ENCODE measurements at places on chromosomes 1 and 21.

DNA sequence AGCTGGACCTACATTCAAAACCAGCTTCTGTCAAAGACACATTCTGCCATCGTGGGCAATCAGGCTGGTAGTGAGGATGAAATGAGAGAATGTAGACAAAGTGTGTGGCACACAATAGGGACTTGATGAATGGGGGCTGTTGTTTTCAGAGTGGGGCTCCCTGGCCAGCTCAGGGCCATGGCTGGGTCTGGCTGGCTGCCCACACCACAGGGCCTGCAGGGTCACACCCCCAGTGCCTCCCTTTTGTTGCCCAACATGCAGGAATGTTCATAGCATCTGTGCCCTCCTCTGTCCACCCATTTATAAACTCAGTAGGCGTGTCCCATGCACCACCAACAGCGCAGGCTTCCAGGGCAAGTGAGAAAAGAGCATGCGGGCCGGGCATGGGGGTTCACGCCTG lies 20.8 kb upstream of the ECE1 start:
- peak; percentile 84 for DNase-seq

DNA sequence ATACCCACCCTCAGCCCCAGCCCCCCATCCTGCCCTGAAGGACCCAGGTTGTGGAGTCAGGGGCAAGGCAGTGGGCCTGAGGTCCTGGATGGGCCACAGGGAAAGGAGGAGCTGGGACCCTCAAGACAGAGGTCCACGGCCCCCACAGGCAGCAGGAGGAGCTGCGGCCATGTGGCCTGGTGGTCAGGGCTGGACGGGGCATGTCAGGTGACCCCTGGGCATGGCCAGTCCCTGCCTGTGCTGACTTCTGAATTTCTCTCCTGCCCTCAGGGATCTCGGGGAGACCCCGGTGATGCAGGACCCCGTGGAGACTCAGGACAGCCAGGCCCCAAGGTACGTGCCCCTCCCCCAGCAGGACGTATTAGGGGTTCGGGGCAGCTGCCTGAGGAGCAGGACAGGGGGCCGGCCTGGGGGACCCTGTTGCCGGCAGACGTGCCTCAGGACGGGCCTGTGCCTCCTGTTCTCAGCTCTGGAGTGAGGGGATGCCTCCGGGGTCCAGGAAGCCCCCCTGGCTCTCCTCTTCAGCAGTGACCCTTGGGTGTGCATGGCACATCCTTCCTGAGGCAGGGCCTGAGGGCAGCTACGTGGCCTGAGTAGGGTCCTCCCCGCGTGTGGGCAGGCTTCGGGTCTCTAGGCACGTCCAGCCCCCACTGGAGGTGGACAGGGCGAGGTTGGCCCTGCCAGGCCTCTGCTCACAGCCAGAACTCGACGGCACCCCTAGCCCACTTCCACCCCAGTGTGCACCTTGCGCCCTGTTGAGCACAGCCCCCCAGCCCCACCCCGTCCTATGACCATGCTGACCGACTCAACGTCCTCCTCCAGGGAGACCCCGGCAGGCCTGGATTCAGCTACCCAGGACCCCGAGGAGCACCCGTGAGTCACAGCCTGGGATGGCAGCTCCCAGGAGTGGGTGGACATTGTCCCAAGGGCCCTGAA lies 23.6 kb downstream of the COL6A2 start:
- no peak for DNase-seq

DNA sequence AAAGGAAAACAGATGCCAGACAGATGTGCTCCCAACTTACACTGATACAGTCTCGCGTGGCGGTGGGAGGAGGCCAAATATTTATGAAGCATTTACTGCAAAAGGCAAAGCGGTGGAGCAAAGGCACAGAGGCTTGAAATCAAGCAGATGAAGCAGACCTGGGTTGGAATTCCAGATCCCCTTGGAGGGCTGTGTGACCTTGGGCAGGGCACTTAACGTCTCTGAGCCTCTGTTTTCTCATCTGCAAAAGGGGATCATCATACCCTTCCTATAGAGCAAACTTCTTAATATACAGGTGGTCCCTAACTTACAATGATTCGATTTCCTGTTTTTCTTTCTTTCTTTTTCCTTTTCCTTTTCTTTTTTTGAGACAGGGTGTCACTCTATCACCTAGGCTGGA lies 54.1 kb downstream of the IGSF21 start:
- DNase-seq, result no peak

GRCh38 chr1:47333922-47334764 lies 553 bp downstream of the CMPK1 start:
- DNase-seq, result peak; percentile 90

- no peak for DNase-seq
Measured at GRCh38 chr1:110482662-110483307, 31.8 kb downstream of the PROK1 start.

DNA sequence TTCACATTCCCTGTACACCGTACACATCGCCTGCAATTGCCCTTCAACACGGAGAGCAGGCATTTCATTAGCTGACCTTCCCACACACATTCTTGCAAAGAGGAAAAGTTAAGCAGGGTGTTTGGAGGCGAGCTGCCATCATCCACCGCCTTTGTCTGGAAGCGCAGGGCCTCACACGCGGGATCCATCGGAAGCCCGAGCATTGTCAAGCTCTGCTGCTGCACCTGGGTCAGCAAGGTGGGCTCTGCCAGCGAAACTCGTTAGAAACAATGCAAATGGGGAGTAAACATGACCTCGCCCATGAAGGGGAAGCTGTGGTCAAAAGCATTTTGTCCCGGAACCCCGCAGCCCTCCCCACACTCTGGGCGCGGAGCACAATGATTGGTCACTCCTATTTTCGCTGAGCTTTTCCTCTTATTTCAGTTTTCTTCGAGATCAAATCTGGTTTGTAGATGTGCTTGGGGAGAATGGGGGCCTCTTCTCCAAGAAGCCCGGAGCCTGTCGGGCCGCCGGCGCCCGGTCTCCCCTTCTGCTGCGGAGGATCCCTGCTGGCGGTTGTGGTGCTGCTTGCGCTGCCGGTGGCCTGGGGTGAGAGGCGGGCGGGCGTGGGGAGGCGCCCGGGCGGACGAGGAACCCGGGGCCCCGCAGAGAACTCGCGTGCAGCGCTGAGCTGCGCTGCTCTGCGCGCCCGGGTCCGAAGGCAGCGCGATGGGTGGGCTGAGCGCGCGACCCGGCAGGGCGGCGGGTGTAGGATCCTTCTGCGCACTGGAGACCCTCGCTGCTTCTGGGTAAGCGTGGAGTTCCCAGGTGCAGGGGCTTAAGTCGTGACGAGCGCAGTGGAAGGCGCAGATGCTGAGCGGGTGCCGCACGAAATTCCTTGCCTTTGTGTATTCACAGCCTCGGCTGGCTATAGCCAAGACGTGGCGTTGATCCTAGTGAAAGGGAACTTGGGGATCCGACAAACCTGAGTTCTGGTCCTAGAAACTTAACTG lies at the start of gene CR1:
TSS of gene CR1 (plus strand) at position 357 of the 992 bp plus-strand sequence. CDS start at position 468, 111 bp downstream.
- DNase-seq, result peak; percentile 14

DNA sequence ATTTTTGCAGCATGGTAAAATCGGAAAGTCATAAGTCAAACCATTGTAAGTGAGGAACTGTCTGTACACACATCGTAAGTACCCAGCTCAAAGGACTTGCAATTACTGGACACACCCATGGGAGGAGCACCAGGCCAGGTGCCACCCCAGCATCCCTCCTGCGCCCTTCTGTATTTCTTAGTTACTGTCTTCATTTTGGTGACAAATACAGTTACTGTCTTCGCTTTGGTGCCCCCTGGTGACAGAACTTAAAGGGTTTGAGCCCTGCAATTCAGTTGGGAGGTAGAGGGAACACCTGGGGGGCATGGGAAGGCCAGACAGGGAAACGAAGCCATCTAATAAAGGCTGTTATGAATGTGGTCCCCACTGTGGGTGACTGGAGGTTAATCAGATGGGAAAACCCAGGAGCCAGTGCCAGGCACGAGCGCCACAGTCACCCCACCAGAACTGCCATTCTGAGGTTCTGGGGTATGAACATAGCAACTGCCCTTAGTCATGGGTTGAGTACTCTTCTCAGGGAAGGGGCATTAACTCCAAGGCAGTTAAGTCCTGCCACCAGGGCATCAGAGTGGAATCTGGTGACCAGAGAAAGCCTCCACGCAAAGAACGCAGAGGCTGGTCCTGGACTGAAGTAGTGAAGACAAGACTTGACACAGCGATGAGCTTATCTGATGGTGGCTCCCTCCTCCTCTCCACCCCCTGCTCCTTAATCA lies 612.9 kb downstream of the PTPRU start:
- peak; percentile 46 for DNase-seq

GRCh38 chr1:27166351-27166802 lies 11.5 kb upstream of the SLC9A1 start:
- DNase-seq, result no peak

Measured in head of caudate nucleus (tissue), 42 donors.